NCI-H446 treated with DMSO at 0.1 percent for 48 hours (cell line): ENCODE measurements at places on chromosomes 1 and 21.
A peak's percentile ranks its signal among the peaks of the same experiment; 100 is the strongest.

DNA sequence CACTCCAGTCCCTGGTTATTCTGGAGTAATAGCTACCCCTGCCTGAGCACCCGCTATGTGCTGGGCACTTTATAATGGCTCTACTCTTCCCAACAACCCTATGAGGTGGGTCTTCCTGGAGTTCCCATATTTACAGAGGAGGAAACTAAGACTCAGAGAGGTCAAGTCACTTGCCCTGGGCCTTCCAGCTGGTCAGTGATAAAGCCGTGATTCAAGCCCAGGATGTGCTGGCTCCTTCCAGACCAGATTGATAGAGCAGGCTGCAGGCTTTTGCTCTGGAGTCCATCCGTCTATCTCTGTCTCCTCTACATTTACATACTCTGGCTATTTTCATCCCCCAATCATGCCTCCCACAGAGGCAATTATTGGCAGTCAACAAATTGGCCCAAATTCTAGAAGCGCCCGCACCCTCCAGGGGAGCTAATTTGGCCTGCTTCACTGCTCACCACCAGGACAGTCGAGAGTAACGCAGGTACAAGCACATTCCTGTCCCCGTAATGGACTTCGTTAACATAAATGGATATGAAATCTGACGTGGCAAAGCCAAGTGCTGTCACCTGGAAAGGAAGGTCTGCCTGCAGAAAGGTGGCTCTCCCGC lies 39.8 kb upstream of the SELENON start:
- peak; percentile 51 for DNase-seq

DNA sequence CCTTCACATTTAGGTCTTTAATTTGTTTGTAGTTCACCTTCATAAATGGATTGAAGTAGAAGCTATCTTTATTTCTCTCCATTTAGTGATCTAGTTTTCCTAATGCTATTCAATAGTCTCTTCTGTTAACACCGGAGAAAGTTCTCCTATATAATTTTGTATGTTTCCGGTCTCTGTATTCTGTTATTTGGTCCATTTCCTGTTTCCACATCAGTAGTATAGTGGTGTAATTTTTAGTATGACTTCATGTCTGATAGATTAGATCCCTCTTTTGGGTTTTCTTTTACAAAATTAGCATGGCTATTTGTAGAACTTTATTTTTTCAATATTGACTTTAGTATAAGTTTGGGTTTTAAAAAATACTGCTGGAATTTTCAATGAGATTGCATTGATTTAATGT lies 41.6 kb upstream of the PKP1 start:
- DNase-seq: no peak

DNA sequence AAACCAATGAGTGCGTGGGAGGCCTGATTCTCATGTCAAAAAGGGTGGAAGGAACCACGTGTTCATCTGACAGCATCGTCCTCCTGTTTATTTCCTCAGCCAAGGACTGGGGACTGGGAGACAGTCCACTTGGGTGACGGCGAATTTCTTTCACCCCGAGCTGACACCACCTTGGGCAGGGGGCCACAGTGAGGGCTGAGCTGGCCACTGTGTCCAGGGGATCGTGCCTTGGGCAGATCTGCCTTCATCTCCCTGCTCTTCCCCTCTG lies 122.1 kb downstream of the SIM2 start:
- DNase-seq: no peak

DNA sequence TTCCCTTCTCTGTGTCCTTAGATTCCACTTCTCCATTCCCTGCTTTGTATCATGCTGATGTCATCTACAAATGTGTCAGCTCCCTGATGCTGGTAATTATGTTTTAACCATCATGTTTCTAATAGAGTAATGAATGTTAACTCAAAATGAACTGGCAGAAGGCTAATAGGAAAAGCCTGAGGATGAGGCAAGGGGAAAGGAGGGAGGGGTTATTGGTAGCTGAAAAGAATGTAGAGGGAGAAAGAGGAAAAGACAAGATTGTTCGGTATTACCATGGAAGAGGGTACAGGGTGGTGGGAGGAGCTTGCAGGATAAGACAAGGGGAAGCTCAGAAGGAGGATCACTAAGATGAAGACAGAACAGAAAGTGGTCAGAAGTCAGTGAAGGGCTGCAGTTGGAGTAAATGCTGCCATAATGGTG lies 150.9 kb downstream of the ZC3H11B start:
- DNase-seq: no peak

GRCh38 chr1:154183046-154183915 lies 8.6 kb downstream of the TPM3 start:
- peak; percentile 97 for DNase-seq

- DNase-seq: no peak
Measured at GRCh38 chr1:227120826-227121225, 180.7 kb downstream of the COQ8A start.

GRCh38 chr1:36420836-36421317 lies 23.2 kb upstream of the LSM10 start:
- DNase-seq: peak; percentile 63

- DNase-seq: no peak
Measured at GRCh38 chr1:21813542-21813941, 1.5 kb downstream of the LDLRAD2 start.

DNA sequence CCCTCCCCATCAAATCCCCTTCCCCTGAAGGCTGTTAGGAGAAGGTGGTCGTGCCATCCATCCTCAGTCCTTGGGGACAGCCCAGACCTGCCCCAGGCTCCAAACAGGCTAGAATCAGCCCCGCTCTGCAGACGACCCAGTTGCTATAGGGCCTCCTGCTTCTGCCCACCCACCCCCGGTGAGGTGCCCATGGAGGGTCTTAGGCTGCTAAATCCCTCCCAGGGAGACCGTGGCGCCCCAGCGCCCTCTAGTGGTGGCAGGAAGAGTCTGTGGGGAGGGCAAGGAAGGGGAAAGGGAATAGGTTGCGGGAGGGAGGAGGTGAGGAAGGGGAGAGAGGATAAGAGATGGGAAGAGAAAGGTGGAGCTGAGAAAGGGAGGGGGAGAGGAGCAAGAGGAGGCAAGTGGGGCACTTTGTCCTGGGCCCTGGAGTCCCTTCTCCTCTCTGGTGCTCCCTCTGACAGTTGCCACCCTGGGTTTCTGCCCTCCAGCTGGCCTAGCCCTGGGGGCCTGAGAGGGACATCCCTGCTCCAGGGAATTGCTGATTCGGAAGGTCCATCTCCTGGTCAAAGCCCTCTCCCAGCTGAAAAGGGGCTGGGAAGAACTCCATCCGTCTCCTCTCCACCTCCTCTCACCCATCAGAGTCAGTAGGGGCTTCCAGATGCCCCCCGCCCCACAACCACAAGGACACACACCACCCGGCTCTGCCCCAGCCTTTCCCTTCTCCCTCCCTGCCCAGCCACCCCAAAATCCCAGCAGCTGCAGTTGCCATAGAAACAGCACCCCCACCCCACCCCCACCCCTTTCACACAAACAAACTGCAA lies 55.4 kb downstream of the CAMK2N1 start:
- no peak for DNase-seq

GRCh38 chr1:30905916-30906620 lies 2.5 kb downstream of the SDC3 start:
- DNase-seq: no peak
